ENCODE measurements at places on chromosomes 3 and 15.
A peak's percentile ranks its signal among the peaks of the same experiment; 100 is the strongest.

- no peak for DNase-seq
Measured at GRCh38 chr3:196227629-196228493, 11.5 kb downstream of the SLC51A start.

- DNase-seq: no peak
Measured at GRCh38 chr3:70979983-70980645, 603.4 kb downstream of the FOXP1 start.

DNA sequence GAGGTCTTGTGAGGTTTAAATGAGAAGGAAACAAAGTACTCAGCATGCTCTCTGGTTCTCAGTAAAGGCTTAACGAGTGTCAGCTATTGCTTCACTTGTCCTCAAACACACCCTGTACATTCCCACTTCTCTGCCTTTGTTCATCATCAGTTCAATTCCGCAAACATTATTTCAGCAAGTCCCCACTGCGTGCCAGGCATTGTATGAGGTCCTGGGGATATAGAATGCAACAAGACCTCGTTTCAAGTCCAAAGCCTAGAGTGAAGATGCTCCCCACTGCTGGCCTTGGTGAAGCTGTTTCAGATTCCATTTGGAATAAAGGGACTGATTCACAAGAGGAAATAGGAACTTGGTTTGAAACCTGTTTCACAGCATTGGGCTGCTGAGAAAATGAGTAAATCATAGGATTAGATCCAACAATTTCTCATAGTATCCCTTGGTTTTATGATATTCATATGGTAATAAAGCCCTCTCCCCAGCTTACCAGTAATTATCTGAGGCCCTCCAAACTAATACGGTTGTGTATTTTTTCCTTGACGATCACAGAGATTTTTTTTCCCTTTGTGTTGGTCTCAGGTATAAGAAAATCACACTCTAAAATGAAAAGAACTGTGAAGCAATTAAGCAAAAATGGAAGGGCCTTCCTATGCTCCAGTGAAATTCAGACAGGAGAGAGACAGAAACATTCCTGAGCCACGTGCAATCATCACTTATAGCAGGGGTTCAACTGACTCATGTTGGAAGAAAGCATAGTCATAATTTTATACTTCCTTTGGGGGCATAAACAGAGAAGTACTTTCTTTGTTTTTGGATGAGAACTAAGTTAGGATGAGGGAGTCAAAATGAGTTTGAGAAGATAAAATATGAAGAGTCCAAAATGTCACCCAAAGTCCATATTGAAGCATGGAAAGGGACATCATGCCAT is 258.6 kb downstream of the RORA start:
- peak; percentile 74 for DNase-seq

DNA sequence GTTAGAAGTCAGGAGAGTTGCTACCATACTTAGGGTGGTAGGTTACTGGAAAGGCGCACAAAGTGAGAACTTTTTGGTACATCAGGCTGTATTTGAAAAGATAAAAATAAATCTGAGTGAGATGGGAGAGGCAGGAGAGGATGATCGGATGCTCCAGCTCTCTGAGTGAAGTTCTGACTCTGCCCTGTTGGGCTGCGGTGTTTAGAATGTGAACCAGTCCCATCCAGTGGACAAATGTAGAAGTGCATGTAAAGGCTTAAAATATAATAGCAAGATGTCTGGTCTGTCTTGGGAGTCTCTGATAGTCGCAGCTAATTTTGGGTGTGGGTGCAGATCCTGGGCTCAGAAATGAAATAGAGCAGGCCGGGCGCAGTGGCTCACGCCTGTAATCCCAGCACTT is 30.4 kb downstream of the ACKR2 start:
- peak; percentile 59 for DNase-seq

DNA sequence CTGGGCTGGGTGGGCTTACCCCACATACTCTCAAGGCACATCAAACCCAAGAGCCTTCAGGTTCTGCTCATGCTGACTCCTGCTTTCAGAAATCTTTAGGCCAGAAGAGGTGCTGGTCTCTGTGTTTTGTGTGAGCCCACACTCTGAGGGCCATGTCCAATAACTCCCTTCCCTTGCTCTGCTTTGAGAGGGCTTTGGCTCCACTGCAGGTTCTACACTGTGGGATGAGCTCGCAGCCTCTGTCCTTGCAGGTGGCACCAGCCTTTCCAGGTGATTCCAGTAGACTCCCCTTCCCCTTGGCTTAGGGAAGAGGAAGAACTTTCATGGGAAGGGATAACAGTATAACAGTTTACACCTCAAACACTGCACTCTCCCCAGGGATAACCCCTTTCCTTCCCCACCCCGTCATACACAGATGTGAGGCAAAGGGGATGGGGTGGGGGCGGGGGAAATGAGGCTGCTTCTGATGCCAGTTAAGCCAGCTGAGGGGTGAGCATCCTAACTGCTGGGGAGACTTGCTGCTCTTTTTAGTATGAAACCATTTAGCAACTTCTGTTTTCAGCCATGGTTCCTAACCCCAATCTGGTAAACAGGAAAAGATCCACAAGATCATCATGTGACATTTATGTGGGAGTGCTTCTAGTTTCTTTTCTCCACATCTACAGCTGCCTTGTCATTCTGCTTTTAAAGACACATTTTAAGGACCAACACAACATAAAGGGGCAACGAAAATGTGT is 262.4 kb downstream of the SLC9A9 start:
- DNase-seq: no peak

- peak; percentile 83 for DNase-seq
Measured at GRCh38 chr3:14451844-14452739, 49.7 kb downstream of the SLC6A6 start.

DNA sequence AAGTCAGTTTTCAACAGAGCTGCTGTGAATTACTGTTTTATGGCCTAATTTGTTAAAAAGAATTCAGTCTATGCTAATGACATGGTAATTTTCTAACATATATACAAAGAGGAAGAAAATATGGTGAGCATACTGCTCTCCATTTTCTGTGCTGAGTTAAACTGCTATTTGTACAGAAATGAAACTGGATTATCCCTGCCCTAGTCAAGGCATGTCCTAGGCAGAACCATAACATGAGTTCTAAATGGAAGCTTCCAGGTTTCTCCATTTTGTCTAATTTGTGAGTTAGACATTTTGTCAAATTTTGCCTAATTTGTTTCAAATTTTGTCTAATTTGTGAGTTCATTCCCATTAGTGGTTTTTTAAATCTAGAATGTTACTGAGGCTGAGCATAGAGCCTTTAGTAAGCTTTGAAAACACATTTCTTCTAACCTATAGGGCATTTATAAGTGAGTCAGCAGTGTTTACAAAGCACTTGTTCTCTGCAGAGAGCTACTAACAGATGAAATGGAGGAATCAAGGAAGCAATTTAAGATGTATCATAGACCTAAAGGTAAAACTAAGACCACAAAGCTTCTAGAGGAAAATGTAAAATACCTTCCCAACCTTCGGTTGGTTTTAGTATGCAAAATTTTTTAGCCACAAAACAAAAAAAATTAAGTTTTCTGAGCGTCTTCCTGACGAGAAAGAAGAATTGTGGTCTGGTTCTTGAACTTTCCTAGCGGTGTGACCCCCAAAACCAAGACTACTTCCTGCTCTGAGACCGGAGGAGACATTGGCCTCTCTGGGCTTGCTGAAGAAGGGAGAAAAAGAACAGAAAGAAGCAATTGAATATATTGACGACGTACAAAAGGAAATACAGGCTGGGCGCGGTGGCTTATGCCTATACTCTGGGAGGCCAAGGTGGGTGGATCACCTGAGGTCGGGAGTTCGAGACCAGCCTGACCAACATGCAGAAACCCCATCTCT is 9.8 kb downstream of the P2RY14 start:
- DNase-seq: no peak

- peak; percentile 35 for DNase-seq
Measured at GRCh38 chr3:31405515-31405914, 127.2 kb upstream of the STT3B start.

- peak; percentile 95 for DNase-seq
Measured at GRCh38 chr15:71559098-71559497, 251.3 kb upstream of the NR2E3 start.

DNA sequence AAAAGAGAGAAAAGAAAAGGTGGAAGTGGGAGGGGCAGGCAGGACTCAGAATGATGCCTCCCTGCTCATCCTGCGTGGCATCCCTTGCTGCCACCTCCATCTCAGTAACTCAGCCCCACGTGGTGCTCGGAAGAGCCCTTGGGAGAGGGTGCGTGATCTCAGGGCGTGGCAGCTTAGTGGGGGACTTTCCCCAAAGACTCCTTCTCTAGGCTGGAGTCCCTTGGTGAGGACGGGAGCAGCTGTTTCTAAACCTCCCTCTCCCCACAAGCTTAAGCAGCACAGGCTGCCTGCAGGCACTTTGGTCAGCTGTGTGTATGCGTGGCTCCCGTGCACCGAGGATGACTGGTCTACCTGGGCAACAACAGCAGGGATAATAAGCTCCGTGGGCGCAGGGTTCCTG is 7.4 kb upstream of the ANPEP start:
- no peak for DNase-seq

- DNase-seq: peak; percentile 35
Measured at GRCh38 chr15:46126581-46126980, 491.8 kb downstream of the SQOR start.

- no peak for DNase-seq
Measured at GRCh38 chr15:101558221-101558941, 68.9 kb upstream of the PCSK6 start.

DNA sequence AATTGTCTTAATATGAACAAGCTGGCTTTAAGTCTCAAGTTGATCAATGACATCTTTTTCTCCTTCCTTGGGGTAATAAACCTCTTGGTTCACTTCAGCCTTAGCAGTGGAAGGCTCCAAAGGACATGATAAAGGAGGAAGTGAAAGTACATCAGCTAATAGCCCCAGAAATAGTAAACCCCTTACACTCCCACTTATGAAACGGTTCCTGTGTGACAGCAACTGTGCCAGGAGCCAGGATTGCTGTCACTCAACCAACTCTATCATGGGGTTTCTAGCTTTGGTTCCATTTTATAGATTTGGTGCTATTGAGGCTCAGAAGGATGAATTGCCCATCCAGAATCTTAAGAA is 216.7 kb downstream of the ABHD5 start:
- DNase-seq: no peak

DNA sequence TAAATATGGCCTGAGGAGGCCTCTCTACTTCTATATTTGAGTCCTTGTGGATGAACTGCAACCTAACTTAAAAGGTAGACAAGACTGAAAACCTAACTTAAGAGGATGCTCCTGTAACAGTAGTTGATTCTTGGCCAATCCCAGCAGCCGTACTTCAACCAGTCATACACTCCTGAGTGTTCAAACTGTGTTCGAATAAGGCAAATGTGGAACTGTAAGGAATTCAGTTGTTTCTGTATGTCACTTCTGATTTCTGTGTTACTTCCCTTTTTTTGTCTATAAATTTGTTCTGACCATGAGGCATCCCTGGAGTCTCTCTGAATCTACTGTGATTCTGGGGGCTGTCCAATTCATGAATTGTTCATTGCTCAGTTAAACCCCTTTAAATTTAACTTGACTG is 20.5 kb downstream of the GALK2 start:
- no peak for DNase-seq

DNA sequence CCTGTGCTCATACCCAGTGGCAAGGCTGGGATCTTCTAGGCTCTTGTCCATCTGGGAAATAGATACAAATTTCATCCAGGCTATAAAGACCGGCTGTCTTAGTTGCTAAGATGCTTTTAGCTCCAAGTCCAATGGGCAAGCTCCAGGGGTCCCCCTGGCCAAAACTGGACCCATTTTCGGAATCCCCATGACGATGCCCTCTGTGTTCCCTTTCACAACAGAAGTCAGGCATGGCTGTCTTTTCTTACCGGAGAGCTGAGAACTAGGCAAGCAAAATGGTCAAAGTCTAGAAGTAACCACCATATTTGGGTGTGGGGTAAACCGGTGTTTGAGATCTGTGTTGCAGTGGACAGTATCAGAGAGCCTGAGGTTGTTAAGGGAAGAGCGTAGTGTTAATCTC is 1.0 kb downstream of the GLYCTK start:
- DNase-seq: no peak

DNA sequence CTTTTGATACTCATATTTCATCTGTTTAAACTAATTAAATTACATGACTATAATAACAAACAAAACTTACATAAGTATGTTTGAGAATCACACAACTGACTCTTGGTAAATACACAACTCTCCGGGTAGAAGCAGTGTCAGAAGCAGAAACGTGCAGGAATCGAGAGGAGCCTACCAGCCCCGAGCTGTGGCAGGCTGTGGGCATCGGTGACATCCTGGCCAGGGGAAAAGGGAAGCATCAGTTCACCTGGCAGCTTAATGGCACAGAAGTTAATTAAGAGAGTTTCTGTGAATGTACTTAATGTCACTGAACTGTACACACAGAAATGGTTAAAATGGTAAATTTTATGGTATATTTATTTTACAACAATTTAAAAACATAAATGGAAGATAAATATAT is 90.2 kb downstream of the CRTC3 start:
- DNase-seq: no peak

DNA sequence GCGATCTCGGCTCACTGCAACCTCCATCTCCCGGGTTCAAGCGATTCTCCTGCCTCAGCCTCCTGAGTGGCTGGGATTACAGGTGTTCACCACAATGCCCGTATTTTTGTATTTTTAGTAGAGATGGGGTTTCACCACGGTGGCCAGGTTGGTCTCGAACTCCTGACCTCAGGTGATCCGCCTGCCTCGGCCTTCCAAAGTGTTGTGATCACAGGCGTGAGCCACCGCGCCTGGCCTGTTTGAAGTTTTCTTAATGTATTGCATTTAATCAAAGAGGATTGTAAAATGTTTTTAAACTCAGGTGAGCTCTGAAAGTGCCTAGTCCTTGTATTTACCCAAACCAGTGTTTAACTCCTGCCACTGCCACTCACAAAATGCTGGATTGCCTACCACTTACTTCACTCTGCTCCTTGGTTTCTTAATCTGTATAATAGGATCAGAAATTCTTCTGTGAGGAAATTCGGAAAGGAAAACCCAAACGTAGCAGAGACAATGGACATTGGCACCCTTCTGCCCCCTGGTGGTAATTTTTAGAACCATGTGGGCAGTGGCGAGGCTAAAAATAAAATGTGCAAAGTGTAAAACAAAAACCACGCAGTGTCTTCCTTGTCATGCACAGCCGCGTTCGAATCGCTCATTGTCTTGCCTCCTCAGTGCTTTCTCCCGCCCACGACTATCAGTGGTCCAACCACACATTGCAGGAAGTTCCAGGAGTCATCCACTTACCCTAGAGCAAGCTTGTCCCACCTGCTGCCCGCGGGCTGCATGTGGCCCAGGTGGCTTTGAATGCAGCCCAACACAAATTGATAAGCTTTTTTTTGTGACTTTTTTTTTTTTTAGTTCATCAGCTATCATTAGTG is 27.3 kb downstream of the CEP19 start:
- DNase-seq: peak; percentile 53

DNA sequence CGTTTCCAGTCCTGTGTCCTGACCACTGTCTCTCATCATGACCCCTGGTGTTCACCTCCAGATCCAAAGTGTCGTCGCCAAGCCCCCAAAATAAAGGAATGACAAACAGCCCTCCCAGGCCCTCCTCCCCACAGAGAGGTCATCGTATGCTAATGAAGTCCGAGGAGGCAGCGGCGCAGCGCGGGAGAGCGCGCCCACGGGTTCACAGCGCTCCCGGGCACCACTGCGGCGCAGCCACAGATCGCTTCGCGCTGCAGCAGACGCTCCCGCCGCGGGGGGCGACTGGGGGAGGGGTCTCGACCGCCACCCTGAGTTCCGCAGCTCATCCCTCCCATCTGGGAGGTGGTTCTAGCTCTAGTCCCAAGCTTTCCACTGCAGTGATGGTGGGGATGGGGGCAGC is 1.3 kb downstream of the DGKG start:
- DNase-seq: no peak
